Stimulated activated CD8-positive, alpha-beta memory T cell treated with anti-CD3 and anti-CD28 coated beads, Interleukin-15, amount 100 ng/mL, for 4 hours (primary cell): ENCODE measurements at places on chromosomes 1 and 21.

DNA sequence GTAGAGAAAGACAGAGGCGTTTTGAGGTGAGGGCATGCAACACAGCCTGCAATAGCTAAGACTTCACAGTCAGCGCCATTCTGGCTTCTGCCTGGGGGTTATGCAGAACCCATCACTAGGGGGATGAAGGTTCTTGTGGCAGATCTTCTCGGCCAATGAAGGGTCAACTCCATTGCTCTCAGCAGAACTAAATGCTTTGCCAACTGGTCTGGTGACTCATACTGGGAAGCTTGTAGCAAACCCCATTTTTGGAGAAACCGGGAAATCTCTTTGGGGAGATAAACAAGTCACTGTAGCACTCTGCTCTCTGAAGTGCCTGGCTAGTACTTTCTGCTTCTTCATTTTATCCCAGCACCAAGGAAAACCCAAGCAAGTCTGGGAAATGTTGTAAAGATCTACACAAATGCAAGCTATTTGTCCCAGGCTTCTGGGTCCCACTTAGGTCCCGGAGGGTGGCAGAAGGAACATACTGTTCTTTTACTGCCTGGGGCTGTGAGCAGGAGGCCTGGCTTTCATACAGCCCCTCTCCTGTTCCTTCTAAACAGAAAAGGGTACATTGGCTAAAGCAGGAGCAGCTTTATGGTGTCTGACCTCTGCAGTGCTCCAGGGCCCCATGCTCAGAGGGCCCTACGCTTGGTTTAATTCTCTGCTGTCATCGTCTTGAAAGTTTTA is 28.8 kb downstream of the SHISA4 start:
- DNase-seq, result no peak

DNA sequence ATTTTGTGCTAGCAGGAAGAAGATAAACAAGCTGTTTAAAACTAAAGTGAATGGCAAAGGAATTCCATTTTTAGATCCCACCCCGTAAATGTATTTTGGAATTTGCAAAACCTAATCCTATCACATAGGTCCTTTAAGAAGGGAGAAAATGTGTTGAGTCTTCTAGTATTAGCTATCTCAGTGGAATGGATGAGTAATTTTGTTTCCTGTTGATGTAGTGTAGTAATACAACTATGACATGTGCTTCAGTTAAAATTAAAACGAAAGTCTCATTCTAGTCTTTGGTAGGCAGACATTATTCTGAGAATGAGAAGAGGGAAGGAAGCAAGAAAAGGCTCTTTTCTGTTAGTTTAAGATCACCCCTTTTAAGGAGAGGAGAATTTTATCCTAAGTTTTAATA is 265.9 kb upstream of the C1orf105 start:
- no peak for DNase-seq

GRCh38 chr1:183103147-183103546 is 79.9 kb downstream of the LAMC1 start:
- DNase-seq, result no peak

- DNase-seq, result no peak
These were observed 194.9 kb downstream of the HIVEP3 start for GRCh38 chr1:41723786-41724185.

DNA sequence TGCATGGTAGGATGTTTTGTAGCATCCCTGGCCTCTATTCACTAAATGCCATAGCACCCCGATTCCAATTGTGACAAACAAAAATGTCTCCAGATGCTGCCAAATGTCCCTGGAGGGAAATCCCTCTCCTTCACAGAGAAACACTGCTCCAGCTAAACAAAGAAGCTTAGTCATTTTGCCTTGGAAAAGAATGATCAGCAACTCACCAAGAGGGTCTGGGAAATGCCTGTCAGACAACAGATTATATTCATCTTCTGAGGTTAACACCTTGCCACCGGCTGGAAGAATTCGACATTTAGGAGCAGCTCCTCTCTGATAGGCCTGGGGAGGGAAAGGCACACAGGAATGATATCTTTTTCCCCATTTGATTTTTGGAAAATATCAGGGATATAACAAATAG is 84.4 kb downstream of the NIBAN1 start:
- DNase-seq, result no peak

DNA sequence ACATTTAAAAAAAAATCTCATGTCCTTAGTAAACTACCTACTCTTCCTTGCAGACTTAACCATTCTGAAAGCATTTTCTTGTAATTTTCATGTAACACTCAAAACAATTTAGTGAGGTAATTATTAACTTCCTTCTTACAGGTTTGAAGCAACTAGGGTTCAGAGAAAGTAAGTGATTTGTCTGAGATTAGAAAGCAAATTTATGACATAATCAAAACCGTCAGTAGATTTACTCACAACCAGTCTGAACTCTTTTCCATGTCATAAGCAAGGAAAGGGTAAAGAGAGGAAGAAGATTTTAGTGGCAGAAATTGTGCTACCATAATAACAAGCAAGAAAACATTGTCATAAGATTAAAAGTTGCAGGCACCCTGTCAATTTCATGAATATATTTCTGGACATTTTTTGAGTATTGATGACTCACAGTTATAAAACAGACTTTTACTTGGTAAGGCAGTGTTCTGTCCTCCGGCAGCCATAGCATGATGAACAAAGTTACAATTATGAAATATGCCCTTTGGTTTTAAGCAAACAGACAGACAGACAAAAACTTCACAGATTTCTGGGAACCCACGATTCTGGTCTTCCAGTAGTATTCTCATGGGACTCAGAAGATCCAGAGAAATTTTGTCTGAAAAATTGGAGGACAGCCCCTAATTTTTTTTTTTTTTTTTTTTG is 707.2 kb downstream of the RWDD3 start:
- no peak for DNase-seq

DNA sequence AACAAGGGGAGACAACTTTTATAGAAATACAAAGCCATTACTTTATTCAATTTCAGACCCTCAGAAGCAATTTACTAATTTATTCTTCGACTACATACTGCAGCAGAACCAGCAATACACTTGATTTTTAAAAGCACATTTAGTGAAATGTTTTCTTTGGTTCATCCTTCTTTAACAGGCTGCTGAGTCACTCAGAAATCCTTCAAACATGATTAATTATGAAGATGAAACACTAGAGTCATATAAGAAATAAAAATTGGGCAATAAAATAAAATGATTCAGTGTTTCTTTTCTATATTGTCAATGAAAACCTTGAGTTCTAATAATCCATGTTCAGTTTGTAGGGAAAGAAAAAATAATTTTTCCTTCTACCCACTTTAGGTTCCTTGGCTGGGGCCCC is 47.0 kb downstream of the CHML start:
- no peak for DNase-seq

GRCh38 chr1:233982827-233983518 is 78.5 kb downstream of the SLC35F3 start:
- no peak for DNase-seq

- no peak for DNase-seq
These were observed 210.6 kb downstream of the ROR1 start for GRCh38 chr1:63984257-63984929.

GRCh38 chr1:147545133-147545532 is 3.8 kb downstream of the BCL9 start:
- peak; percentile 63 for DNase-seq

- no peak for DNase-seq
These were observed 13.4 kb downstream of the FCRL4 start for GRCh38 chr1:157584503-157584902.
